ENCODE measurements at places on chromosomes 16 and 17. TPM values are rescaled to one million over a fixed set of nuclear protein-coding genes. Genes with fewer than 3 reads are reported as not detected.

DNA sequence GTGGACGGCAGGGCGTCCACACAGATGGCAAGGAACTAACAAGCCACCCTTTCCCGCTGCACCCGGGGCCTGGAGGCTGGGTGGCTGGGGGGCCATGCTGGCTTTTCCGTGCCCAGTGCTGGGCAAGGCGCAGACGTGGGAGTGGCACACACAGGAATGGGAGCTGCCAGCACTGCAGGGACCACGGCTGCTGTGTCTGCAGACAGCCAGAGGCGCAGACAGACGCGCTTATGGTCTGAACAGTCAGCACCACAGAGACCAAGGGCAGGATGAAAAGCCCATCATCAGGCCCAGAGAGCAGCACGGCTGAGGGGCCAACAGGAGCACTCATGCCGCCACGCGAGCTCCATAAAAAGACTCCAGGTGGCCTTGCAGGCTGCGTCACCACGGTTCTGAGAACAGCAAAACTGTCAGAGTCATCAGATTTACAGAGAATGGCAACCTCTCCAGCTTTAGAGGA is 24.0 kb downstream of the PDIA2 start:
- no peak overlapping the region for H3K4me3 ChIP-seq
- no peaks in the 10 kb centered on the region for H3K4me1 ChIP-seq
- no peaks in the 10 kb centered on the region for H3K27me3 ChIP-seq
- no peaks in the 10 kb centered on the region for H3K36me3 ChIP-seq
- no peak for DNase-seq

DNA sequence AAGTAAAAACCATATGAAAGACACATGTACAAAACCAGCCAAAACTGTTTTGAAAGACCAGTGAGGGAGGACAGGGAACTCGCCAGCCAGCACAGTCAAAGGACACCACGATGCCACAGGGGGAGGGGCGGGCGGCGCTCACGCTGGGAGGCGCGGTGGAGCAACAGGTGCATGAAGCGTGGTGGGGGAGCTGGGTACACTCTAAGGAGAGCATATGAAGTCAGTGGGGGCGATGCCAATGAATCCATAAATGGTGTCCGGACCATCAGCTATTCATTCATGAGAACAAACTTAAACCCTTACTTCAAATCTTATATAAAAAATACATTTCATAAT is 101.0 kb upstream of the DNAH17 start:
- peaks cover 6% of the 10 kb centered on the region for H3K4me1 ChIP-seq
- H3K4me3 ChIP-seq: no peak overlapping the region
- no peak for DNase-seq
- no peak overlapping the region for H3K27ac ChIP-seq
- H3K27me3 ChIP-seq: no peaks in the 10 kb centered on the region
- H3K36me3 ChIP-seq: no peaks in the 10 kb centered on the region

The CLDN9 gene
- total RNA-seq: not detected

DNA sequence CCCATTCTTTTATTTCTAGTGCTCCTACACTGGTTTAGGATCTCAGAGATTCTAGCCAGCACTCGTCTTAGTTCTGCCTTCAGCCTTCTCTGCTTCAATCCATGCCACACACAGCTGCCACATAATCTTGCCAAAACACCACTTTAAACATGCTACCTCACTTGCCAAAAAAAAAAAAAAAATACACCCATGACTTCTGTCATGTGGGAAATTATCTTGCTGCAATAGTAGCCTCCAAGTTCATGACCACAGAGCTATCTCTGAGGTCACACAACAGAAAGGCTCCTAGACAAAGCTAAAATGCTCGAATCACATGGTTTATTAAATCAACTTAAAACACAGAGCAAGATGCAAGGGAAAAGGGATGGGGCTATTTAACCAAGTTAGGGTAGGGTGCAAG is 18.1 kb downstream of the FZD2 start:
- DNase-seq: no peak
- no peaks in the 10 kb centered on the region for H3K27me3 ChIP-seq
- H3K36me3 ChIP-seq: no peaks in the 10 kb centered on the region
- no peak overlapping the region for H3K27ac ChIP-seq

The TRIM47 gene
- 0.90 TPM for total RNA-seq

The SLC6A2 gene
- not detected for total RNA-seq

The KRT40 gene
- total RNA-seq: not detected
